Cardiac muscle cell (in vitro differentiated cells and primary cell): ENCODE measurements at places on chromosomes 11 and 22. TPM values are rescaled to one million over a fixed set of nuclear protein-coding genes. Genes with fewer than 3 reads are reported as not detected.

Gene RAG2
- 0.84 and 1.4 TPM in 2 replicates for polyA plus RNA-seq

Gene C1QTNF4
- polyA plus RNA-seq: 50.8 and 53.6 TPM in 2 replicates

Gene DKK3
- 226 and 238 TPM in 2 replicates for polyA plus RNA-seq

Gene PHOX2A
- 0.50 TPM in 1 of 2 replicates, not detected in the other for polyA plus RNA-seq

Gene NFAM1
- 0.97 and 1.9 TPM in 2 replicates for polyA plus RNA-seq

Gene SRRD
- polyA plus RNA-seq: 22.3 and 41.0 TPM in 2 replicates

Gene ENTHD1
- polyA plus RNA-seq: not detected in 2 replicates

Gene OR1S1
- not detected in 2 replicates for polyA plus RNA-seq

Gene TBX10
- polyA plus RNA-seq: 1.1 and 1.2 TPM in 2 replicates

Gene RAG1
- polyA plus RNA-seq: 1.3 TPM in 1 of 2 replicates, not detected in the other

Gene TRMU
- 130 and 155 TPM in 2 replicates for polyA plus RNA-seq

Gene GSTT2B
- polyA plus RNA-seq: 28.8 and 42.8 TPM in 2 replicates

Gene MOGAT2
- not detected in 2 replicates for polyA plus RNA-seq

Gene CASP12
- 0.15 TPM in 1 of 2 replicates, not detected in the other for polyA plus RNA-seq

Gene CEND1
- polyA plus RNA-seq: 1.7 and 8.2 TPM in 2 replicates

Gene TUBA8
- polyA plus RNA-seq: 0.87 and 1.4 TPM in 2 replicates

Gene RASSF10
- 0.09 TPM in 1 of 2 replicates, not detected in the other for polyA plus RNA-seq

Gene KCNC1
- polyA plus RNA-seq: 0.46 and 0.49 TPM in 2 replicates

Gene SLC43A1
- polyA plus RNA-seq: 11.2 and 23.7 TPM in 2 replicates

Gene PNPLA3
- polyA plus RNA-seq: 2.3 and 2.4 TPM in 2 replicates

Gene SLC1A2
- 0.76 and 1.4 TPM in 2 replicates for polyA plus RNA-seq

Gene PGA5
- polyA plus RNA-seq: 0.85 and 4.8 TPM in 2 replicates

Gene GNG3
- 2.6 and 3.0 TPM in 2 replicates for polyA plus RNA-seq

Gene CASP5
- not detected in 2 replicates for polyA plus RNA-seq

Gene KDM4E
- polyA plus RNA-seq: not detected in 2 replicates

Gene NPTXR
- polyA plus RNA-seq: 4.0 and 4.2 TPM in 2 replicates

Gene ELP4
- 16.6 and 28.5 TPM in 2 replicates for polyA plus RNA-seq

Gene KREMEN1
- 18.0 and 18.1 TPM in 2 replicates for polyA plus RNA-seq

Gene FOLR3
- not detected in 2 replicates for polyA plus RNA-seq

Gene SEPTIN3
- 2.9 and 3.4 TPM in 2 replicates for polyA plus RNA-seq

Gene OR8H3
- polyA plus RNA-seq: not detected in 2 replicates

Gene LRRC56
- polyA plus RNA-seq: 2.5 and 3.4 TPM in 2 replicates

Gene TMEM25
- polyA plus RNA-seq: 34.9 and 41.1 TPM in 2 replicates

Gene MAPK8IP2
- polyA plus RNA-seq: 0.35 and 0.42 TPM in 2 replicates

Gene CRYBB2
- polyA plus RNA-seq: not detected in 2 replicates

Gene RIMBP3B
- 0.24 and 0.34 TPM in 2 replicates for polyA plus RNA-seq

Gene HEPHL1
- polyA plus RNA-seq: 0.25 TPM in 1 of 2 replicates, not detected in the other

Gene ISX
- not detected in 2 replicates for polyA plus RNA-seq

Gene TNRC6B
- 50.2 and 73.2 TPM in 2 replicates for polyA plus RNA-seq

Gene SIK2
- polyA plus RNA-seq: 1.5 and 3.9 TPM in 2 replicates

Gene LZTR1
- 41.7 and 60.9 TPM in 2 replicates for polyA plus RNA-seq

Gene IFITM10
- polyA plus RNA-seq: 1.4 TPM in 1 of 2 replicates, not detected in the other

Gene PAX6
- 0.56 TPM in 1 of 2 replicates, not detected in the other for polyA plus RNA-seq

Gene UCP3
- polyA plus RNA-seq: 0.59 and 0.95 TPM in 2 replicates

Gene C22orf23
- polyA plus RNA-seq: 1.1 and 2.5 TPM in 2 replicates

Gene UPK3A
- polyA plus RNA-seq: 0.45 TPM in 1 of 2 replicates, not detected in the other

Gene HSPB2
- 6.6 and 9.2 TPM in 2 replicates for polyA plus RNA-seq

Gene UBQLN3
- polyA plus RNA-seq: 0.52 TPM in 1 of 2 replicates, not detected in the other

Gene CARD16
- not detected in 2 replicates for polyA plus RNA-seq

Gene SERPINH1
- polyA plus RNA-seq: 441 and 444 TPM in 2 replicates

Gene SPECC1L
- 19.7 and 26.9 TPM in 2 replicates for polyA plus RNA-seq

Gene TSGA10IP
- 0.25 and 1.1 TPM in 2 replicates for polyA plus RNA-seq

Gene TCN2
- polyA plus RNA-seq: 7.6 and 7.8 TPM in 2 replicates

Gene CCDC73
- polyA plus RNA-seq: 0.76 TPM in 1 of 2 replicates, not detected in the other

Gene TRIM48
- not detected in 2 replicates for polyA plus RNA-seq

Gene SLC22A9
- 0.09 TPM in 1 of 2 replicates, not detected in the other for polyA plus RNA-seq

Gene OR51B4
- 0.24 TPM in 1 of 2 replicates, not detected in the other for polyA plus RNA-seq
